AG04449 (cell line): ENCODE measurements at places on chromosomes 6 and 20.

GRCh38 chr20:9555781-9556180 lies 41.4 kb downstream of the LAMP5 start:
- no peak for DNase-seq

- no peak for DNase-seq
These were observed 1.8 kb downstream of the ENTPD6 start for GRCh38 chr20:25197183-25197869.

DNA sequence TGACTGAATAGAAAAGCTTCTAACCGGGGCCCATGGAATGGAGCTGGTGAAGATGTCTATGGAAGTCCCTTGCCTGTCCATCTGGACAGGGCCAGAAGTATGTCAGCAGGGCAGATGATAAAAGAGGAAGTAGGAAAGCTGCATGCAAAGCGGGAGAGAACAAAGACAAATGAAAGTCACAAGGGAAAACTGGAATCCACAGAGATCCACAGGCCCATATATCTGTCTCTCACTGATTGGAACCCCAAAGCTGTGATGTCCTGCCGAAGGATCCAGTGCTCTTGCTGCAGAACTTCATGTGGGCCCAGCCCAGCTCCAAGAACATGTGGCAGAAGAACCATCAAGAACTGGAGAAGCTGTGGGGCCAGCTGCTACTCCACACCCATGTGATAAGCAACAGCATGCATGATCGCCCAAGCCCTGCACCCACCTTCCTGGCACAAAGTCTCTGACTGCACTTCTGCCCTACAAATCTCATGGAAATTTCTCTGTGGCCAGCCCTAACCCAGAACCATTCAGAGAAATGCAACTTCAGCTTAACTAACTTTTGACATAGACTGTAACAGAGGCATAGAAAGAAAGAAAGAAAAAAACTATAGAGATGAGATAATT lies 716.0 kb downstream of the KIF16B start:
- no peak for DNase-seq

GRCh38 chr6:170253910-170254269 lies 37.0 kb downstream of the DLL1 start:
- no peak for DNase-seq

DNA sequence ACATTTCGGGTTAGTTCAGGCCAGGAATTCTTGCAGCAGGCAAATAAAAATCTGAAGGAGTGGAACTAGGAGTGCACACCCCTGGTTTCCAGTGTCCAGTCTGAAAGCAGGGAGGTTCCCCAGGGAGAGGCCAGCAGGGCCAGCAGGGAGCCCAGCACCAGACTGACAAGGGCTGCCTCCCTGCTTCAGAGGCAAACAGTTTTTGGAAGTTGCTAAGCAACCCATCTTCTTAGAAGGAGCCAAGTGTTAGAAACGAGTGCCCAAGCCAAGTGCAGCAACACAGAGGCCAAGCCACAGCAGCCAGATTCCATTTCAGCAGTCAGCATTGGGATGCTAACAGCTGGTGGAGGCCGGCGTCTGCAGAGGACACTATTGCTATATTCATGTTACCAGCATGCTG lies 179.1 kb downstream of the SYNDIG1 start:
- DNase-seq = no peak

GRCh38 chr6:43469947-43470346 lies 7.4 kb upstream of the TJAP1 start:
- no peak for DNase-seq
